ENCODE measurements at places on chromosomes 1 and 21.

DNA sequence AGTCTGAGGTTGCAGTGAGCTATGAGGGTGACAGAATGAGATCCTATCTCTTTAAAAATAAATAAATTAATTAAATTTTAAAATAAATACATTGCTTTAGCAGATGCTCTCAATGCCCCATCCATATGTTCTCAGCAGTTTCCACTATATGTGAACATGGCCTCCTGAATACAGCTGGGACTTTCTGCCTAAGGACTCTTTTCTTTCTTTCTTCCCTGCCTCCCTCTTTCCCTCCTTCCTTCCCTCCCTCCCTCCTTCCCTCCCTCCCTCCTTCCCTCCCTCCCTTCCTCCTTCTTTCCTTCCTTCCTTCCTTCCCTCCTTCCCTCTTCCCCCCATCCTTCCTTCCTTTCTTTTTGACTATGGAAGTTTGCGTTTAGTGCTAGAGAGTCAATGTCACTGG lies 10.2 kb upstream of the GRIK1 start:
- DNase-seq = no peak

DNA sequence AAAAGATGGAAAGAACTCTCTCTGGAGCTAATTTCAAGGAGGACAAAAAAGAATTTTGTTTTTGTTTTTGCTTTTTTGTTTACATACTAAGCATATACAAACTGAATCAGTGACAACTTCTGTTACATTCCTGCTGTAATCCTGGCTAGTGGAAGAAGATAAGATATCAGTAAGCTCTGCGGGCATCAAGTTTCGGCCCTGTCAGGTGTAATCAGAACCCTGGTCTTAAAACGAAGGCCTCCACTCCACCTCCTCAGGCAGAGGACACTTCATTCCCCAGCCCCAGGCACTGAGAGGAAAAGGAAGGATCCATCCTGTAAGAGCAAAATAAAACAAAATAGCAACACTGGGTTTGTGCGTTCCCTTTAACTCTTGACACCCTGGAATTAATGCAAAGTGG lies 88.9 kb upstream of the ARHGAP29 start:
- DNase-seq = no peak

GRCh38 chr1:187626056-187626455 lies 797.3 kb downstream of the PLA2G4A start:
- no peak for DNase-seq

DNA sequence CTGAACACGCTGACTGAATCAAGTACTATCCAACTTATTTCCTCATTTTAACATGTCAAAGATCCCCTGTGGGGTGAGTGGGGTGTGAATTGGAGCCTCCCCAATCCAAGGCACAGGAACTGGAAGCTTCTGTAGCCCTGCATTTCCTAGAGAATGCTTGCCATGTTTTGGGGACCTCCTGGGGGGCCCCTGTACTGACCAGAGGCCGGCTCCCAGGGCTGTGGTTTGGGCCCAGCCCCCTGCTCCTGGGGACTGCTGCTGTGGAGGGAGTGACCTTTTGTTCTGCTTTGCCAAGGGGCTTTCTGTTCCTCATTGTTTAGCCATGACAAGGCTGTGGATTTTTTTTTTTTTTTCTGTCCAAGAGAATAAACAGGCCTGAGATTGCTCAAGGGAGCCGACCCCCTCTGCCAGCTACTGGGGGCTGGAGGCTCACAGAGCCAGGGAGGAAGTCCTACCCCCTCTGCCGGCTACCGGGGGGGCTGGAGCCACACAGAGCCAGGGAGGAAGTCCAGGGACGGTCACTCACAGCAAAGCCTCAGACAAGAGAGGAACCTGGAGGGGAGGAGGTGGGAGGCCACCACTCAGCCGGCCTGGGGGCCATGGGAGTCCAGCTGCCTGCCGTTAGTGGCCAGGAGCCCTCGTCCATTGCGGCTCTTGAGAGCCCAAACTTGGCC lies 17.4 kb downstream of the TNFRSF1B start:
- DNase-seq = no peak

GRCh38 chr1:113895098-113895497 lies 7.7 kb upstream of the BCL2L15 start:
- no peak for DNase-seq

- no peak for DNase-seq
These were observed 112.5 kb upstream of the ST6GALNAC5 start for GRCh38 chr1:76754730-76755129.

GRCh38 chr1:69120817-69121216 lies 446.9 kb upstream of the LRRC7 start:
- no peak for DNase-seq

GRCh38 chr1:171220581-171221054 lies 27.7 kb upstream of the FMO1 start:
- no peak for DNase-seq

DNA sequence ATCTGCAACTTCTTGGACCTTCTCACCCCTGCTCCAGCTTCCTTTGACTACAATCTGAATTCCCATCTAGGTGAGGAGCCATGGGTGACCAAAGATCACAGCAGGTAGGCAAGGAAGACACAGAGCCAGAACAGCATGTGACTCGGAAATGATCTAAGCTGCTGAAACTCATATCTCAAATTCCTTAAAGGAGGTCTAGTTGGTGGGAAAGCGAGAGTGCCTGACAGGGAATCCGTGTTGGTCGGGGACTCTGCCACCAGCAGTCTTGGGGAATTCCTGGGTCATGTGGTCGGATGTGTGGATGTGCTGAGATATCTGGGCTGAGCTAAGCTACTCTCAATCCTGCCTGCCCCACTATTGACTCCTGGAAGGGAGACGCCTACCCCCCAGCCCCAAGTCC lies 3.2 kb upstream of the NUAK2 start:
- DNase-seq = no peak

GRCh38 chr1:248047008-248047407 lies 372 bp downstream of the OR2L3 start:
- DNase-seq = no peak

DNA sequence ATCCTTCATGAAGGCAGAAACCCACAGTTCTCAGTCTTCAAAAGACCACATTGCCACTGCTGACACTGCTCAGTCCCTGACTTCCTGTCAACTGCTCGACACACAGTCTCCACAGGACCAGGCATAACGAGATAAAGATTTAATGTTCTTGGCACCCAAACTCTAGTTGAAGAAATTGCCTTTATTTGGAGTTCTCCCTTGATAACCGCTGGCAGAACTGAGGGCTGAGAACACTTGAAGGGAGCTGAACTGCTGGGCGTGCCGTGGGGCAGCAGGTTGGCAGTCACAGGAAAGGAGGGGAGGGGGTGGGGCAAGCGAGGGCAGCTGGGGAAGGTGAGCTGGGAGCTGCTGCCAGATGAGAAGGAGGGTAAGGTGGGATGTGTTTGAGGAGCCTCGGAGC lies 15.9 kb downstream of the HENMT1 start:
- DNase-seq = no peak

Measured in T-helper 2 cell (primary cell).